ENCODE measurements at places on chromosomes 13 and 19.
A peak's percentile ranks its signal among the peaks of the same experiment; 100 is the strongest.

- no peak for DNase-seq
Observed at GRCh38 chr13:97502181-97502580, 68.2 kb downstream of the RAP2A start.

GRCh38 chr19:46776927-46777911 is 11.2 kb downstream of the SLC1A5 start:
- DNase-seq: no peak

- no peak for DNase-seq
Observed at GRCh38 chr13:33345842-33346241, 60.3 kb upstream of the STARD13 start.

DNA sequence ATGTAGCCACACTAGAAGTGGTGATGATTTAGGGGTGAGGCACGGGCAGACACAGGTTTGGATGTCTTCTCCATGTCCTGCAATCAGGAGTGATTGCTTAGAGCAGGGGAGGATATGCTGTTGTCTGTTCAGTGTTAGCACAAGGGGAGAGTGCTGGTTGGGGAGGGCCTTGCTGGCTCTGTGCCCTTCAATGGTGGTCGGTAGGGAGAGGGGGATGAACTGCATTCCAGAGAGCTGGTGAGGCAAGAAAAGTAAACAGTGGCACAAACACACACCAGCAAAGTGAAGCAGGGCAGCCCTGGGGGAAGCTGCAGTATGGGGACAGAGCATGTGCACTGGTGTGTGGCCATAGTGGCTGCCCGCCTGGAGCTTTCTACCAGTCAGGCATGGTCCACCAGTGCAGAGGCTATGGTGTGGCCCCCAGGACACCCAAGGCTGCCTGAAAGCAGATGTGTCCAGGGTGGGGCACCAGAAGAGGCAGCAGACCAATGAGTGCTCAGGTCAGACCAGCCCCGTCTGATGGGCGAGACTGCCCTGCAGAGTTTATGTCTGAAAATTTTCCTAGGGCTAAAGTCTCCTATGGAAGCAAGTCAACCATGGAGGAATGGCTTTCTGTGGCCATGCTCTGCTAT is 1676.9 kb downstream of the PCDH9 start:
- DNase-seq: no peak

DNA sequence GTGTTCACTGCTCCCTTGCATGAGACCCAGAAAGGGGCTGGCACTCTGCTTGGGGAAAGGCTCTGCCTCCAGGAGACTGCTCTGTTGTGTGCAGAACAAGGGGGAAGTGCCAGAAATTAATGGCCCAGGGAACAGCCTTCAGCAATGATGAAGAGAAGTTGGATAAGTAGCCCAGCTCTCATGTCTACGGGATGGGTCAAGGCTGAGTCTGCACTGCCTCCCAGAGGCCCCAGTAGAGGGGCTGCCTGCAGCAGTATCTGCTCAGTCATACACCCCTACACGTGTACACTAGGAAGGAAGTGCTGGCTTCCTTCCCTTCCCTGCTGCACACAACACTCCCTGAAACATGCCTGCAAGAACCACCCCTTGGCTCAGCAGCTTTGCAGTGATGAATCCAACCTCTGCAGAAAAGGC is 54.6 kb upstream of the URI1 start:
- peak; percentile 11 for DNase-seq

DNA sequence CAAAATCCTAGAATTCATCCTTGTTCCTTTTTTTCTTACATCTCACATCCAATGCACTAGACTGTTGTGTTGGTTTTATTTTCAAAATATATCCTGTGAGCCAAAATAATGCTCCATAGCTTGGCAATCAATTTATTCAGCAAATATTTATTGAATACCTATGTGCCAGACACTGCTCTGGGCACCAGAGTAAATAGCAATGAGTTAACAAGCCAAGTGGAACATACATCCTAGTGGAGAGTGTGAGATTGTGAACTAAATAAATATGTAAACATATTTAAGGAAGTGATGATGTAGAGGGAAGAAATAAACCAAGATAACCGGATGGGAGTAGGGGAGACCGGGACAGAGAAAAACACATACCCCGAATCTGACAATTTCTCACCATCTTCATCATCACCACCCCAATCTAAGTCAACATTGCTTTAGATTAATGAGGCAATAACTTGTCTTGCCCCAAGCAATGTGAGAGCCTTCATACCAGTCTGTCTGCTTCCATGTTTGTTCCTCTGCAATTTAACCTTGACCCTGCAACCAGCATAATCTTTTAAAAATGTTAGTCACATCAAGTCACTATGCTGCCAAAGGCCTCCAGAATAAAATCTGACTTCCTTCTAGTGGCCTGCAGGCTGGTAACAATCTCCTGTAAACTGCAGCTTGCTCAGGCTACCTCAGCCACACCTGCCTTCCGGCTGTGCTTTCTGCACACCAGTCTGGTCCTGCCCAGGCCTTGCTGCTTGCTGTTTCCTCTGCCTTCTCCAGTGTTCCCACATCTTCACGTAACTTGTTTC is 199.2 kb downstream of the DLEU7 start:
- DNase-seq: no peak

GRCh38 chr13:89628567-89628966 is 1718.9 kb upstream of the MIR17HG start:
- no peak for DNase-seq

DNA sequence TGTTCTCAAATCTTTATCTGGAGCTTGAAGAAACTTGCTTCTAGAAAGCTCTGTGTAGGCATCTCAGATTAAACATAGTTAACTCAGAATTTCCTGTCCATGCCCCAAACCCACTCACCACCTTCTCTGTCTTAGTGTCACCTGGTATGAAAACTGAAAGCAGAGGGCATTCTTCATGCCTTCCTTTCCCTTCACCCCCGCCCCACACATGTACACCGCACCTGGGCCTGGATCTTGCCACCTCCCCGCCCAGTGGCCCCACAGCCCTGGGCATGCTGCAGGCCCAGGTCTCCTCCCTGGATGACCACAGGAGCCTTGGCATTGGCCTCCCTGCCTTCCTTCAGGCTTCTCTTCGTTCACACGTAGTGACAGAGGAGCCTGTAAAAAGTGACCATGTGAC is 15.8 kb downstream of the CFAP97D2 start:
- DNase-seq: no peak

GRCh38 chr13:44011036-44011435 is 131.3 kb downstream of the LACC1 start:
- no peak for DNase-seq

DNA sequence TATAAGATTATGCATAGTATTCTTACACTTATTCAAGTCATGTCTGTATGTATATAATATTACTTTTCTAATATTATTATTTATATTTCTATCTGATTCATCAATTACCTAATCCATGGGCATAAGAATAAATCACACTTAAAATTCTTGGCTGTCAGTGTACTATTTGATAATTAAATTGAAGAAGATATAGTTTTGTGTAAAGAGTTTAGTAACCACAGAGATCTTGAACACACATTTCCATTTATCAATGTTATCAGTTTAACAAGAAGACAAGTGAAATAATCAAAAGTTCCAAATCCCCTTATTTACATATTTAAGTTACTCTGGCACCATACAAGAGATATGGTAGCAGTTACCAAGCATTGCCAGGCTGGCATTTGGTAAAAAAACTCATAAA is 244.5 kb downstream of the OXGR1 start:
- DNase-seq: no peak

GRCh38 chr19:8030960-8031359 is 21.6 kb upstream of the CCL25 start:
- no peak for DNase-seq

DNA sequence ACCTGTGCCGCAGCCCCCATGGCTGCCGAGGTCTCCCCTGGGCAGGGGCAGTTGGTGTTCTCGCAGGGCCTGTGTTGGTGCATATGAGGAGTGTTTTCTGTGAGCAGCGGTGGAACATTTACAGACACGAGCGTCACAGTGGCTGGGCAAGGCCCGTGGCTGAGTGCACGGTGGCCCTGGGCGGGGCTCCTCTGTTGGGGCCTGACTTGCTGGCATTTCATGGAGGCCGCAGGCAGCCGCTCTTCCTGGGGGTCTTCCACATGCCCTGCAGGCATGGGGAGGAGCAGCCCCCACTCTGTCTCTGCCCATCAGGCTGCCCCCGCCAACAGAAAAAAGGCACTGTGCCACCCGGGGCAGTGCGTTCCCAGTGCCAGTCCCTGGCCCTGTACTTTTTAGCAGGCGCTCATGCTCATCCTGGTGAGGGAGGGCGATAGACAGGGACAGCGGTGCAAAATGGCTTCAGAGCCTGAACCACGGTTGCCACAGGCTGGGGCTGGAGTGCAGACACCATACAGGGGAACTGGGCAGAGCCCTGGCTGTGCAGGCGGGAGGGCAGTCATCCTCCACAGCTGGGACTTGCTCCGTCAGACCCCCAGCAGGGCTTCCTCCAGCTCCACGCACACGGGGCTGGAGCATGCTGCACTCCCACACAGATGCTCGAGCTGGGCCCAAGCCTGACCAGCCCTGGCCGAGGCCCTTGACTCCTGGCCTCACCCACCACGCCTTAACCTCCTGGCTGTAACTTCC is 23.5 kb downstream of the TFDP1 start:
- DNase-seq: no peak

DNA sequence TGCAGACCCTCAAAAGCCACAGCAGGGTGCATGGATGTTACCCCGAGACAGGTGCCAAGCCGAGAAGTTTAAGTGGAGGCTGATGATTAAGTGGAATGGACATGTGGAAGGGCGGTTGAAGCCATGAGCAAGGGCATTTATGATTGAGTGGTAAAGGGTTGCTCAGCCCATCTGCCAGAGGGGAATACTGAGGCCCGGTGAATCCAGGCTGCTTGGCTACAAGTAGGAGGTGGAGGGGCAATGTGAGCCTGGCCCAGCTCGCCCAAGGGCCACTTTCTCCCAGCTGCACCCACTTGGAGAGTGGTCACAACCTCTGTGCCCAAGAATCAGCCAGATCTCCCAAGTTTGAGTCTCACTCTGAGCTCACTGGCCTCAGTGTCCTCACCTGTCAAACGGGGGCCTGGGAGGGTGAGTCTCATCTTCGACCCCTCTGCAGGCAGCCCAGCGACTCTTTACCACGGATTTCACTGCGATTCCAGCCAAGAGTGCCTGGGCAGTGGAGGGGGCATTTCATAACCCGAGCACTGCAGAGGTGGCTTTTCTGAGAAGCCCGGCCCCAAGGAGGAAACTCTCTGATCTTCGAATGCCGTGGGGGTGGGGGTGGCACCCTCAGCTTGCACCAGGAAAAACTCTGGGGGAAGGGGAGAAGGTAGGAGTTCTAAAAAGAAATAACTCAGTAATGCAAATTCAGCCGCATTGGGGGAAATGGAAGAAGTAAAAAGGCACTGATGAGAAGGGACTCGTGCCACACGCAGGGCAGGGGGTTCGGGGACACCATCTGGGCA is 62.9 kb upstream of the KLF2 start:
- DNase-seq: no peak

DNA sequence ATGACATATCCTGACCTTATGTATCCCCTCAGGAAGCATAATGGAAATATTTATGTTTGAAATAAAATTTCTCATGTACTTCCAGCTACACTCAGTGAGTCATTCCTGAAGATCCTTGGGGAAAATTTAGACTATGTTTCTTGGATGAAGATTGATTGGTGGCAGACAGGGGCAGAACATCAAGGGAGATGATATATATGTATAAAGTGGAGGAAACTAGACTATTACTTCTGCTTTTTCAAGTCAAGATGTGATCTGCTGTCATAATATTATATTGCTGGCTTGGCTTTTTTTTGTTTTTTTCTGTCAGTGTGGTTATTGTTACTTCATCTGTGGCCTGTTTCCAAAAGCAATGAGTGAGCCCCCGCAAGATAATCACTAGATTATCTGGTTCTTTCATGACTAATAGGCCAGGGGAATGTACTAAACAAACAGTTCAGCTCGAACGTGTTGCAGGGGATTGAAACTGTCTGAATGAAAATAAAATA is 87.2 kb upstream of the TNFSF11 start:
- peak; percentile 21 for DNase-seq
